ENCODE measurements at places on chromosomes 6 and 20. TPM values are rescaled to one million over a fixed set of nuclear protein-coding genes. Genes with fewer than 3 reads are reported as not detected.

- DNase-seq: no peak
These were observed 12.0 kb downstream of the ZFP64 start for GRCh38 chr20:52179331-52180179.

GRCh38 chr20:58876437-58876836, 23.9 kb downstream of the GNAS start:
- DNase-seq: no peak

Gene LY6G6D
- 0.90 TPM for total RNA-seq

Gene SLC22A3
- total RNA-seq: 0.06 TPM

DNA sequence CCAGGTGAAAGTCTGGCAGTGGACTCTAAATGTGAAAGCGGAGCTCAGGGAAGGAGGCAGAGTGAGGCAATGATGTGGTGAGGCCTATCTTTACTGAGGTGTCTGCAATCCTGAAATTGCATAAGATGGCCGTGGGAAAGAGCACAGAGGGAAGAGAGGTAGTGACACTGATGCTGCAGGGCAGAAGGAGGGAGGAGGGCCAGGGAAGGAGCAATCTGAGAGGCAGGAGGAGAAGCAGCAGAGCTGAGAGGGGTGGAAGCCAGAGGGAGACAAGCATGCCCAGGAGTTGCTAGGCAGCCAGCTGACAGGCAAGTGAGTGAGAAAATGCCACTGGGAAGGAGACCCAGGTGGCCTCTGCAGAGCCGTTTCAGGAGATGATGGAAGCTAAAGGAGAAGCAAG, 97.4 kb upstream of the CNR1 start:
- DNase-seq: peak; percentile 23

Gene COL9A3
- 10.5 TPM for total RNA-seq

DNA sequence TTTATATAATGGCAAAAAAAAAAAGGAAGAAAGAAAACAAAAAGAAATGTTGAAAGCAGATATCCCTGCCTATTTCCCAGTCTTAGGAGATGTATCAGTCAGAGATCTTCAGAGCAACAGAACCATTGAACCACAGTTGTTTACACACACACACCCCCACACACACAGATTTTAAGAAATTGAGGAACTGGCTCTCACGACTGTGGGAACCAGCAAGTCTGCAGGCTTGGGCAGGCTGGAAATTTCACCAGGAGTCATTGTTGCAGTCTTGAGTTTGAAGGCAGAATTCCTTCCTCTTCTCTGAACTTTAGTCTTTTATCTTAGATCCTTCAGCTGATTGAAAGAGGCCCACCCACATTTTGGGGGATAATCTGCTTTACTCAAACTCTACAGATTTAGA, 380.9 kb downstream of the CDKAL1 start:
- no peak for DNase-seq

- no peak for DNase-seq
These were observed 96.0 kb upstream of the SNX9 start for GRCh38 chr6:157726892-157727628.

DNA sequence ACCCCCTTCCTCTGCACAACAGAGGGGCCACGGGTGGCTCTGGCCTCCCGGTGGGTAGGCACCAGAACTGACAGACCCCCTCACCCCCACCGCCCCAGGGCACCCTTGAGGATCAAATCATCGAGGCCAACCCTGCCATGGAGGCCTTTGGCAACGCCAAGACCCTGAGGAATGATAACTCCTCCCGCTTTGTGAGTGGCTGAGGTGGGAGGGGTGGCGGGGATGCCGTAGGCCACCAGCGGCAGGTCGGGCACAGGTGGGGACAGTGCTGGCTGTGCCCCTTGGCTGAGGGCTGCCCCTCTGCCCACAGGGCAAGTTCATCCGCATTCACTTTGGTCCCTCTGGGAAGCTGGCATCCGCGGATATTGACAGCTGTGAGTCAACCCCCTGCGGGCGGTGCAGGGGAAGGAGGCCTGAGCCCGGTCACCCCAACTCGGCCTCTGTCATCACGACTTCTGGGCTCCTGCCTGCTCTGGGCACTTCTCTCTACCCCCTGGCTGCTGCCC, 29.1 kb downstream of the MYH7B start:
- no peak for DNase-seq

DNA sequence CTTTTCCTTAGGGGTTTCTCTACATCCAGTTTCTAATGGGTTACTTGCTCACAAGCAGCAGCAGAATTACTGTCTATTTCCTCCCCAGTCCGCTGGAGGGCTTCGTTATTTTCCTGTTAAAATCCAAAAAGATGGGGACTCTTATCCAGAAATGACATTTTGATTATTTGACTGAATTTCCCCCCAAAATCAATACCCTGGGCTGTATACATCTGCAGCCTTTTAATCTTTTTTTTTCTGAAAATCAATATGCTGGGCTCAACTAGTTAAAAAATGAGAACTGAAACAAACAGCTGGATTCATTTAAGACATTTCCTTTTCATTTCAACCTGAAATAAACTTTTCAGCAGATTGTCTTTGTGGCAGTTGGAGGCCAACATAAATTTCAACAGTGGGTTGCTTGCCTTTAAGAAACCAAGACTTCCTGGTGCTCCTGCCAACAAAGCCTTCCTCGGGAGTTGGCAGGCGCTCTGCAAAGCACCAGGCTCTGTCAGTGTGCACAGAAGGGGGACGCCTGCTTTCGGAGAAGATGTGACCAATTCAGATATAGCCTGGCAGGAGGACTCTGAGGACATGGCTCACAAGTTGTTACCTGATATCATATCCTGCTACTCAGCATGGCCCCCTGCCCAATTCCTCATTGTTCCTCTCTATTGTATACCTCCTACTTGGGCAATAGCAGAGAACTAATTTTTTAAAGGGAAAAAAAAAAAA, 204.7 kb upstream of the ARG1 start:
- peak; percentile 32 for DNase-seq

Gene SRMS
- not detected for total RNA-seq

DNA sequence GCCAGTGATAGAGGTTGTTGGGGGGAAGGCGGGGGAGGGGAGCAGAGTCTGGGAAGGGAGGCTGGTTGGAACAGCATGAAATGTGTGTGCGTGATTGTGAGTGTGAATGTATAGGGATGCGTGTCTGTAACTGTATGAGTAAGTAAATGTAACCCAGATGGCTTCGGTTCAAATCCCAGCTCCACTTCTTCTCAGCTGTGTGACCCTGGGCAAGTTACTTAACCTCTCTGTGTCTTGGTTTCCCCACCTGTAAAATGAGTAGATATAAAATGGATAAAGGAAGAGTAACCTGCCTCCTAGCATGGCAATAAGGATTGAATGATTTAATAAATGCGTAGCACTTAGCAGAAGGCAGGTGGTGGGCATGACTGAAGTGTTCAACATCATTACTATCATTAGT, 24.1 kb downstream of the MAFB start:
- no peak for DNase-seq

Gene SLC39A7
- total RNA-seq: 59.2 TPM

- DNase-seq: no peak
These were observed 45.2 kb upstream of the TMEM217 start for GRCh38 chr6:37303091-37303660.

GRCh38 chr6:1893470-1894130, 283.9 kb downstream of the FOXC1 start:
- peak; percentile 63 for DNase-seq

- DNase-seq: no peak
These were observed 21.5 kb downstream of the RAB44 start for GRCh38 chr6:36719126-36719525.

DNA sequence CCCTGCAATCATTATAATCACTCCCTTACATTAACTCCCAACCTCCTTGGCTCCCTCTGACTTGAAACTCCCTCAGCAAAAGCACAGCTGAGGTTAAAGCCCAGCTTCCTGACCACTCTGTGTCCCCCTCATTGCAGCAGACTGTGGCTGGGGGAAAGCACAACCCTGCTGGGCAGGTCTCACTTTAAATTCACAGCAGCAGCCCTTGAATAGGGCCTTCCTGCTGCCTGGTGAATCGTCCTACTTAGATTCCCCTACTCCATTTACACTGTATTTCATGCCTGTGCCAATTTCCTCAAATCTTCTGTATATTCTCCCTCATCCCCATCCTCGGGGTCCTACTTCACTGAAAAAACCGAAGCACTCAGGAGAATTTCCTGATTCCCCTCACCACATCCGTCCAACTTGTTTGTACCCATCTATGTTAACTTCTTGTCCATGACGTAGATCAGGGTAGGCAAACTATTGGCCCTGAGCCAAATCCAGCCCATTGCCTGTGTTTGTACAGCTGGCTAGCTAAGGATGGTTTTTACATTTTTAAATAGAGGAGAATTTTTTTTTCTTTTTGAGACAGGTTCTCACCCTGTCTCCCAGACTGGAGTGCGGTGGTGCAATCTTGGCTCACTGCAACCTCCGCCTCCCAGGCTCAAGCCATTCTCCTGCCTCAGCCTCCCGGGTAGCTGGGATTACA, 31.5 kb upstream of the GCM1 start:
- DNase-seq: no peak

- no peak for DNase-seq
These were observed 182.7 kb upstream of the SALL4 start for GRCh38 chr20:51985013-51985415.

DNA sequence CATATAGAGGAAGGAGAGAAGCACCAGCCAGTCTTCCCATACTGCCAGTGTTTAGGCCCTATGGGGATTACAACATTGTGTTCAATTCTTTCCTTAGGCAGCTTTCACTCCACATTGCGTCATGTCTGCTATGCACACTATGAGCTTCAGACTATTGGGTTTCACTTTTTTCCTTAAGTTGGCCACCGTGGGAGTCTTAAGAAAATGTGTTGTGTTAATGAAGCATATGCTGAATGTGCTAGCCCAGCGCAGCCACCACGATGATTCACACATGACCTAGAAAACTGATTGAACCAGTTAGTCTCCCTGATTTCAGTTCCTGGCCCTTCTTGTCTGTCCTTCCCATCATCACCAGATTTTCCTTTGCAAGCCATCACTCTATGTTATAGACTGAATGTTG, 21.5 kb downstream of the TUBB2B start:
- no peak for DNase-seq

DNA sequence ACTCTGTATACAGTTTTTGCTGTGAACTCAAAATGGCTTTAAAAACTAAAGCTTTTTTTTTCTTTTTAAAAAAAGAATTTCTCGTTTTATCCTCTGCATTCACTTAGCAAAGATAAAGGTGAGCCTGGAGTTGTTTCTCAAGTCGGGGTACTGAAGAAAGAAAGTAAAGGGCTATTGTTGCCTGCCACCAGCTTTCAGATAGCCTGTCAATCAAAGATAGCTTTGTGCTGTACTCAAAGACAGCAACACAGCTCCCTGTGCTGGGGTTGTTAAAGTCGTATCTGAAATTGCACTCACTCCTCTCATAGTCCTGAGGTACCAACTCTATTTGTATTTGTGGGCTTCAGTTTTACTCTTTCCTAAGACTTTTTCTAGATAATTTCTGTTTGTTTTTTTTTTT, 710.1 kb upstream of the ID4 start:
- peak; percentile 57 for DNase-seq

Data from neural progenitor cell (in vitro differentiated cells).